Left lung (tissue), 14 donors: ENCODE measurements at places on chromosomes 3 and 15.

DNA sequence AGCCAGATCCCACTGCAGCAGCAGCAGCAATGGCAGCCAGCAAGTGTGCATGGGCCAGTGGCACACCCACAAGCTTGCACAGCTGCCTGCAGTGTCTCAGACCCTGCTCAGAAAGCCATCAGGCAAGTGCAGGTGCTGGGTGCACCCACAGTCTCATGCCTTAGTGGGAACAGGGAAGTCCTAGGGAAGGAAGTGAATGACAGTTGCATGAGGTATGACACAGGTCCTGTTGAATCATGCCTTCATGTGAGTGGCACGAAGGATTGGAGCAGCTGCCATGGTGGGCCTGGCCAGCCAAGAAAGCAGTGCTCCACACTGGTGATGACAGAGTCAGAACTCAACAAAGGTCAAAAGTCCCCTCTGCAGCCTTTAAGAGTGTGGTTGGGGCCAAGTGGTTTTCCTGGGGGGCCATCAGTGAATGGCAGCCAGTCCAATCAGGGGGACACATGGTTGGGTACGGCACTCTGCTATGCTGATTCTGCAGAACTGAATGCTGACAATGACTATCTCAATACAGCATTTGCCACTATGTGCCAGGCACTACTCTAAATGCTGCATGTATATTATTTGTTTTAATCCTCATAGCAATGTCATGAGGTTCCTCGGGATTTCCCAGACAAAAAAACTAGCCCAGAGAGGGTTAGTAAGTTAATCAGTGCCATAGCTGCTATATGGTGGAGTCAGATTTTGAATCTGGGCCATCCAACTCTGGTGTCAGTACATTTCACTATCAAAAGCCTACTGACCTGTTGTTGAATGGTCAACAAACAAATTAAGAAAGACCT lies 94.3 kb downstream of the AQP9 start:
- no peak for DNase-seq

- H3K36me3 ChIP-seq, result peaks cover 10% of the 10 kb centered on the region
- peaks cover 14% of the 10 kb centered on the region for H3K4me1 ChIP-seq
- no peak for DNase-seq
- no peaks in the 10 kb centered on the region for H3K27me3 ChIP-seq
These were observed 2.1 kb downstream of the PLA2G4F start for GRCh38 chr15:42154212-42154941.

DNA sequence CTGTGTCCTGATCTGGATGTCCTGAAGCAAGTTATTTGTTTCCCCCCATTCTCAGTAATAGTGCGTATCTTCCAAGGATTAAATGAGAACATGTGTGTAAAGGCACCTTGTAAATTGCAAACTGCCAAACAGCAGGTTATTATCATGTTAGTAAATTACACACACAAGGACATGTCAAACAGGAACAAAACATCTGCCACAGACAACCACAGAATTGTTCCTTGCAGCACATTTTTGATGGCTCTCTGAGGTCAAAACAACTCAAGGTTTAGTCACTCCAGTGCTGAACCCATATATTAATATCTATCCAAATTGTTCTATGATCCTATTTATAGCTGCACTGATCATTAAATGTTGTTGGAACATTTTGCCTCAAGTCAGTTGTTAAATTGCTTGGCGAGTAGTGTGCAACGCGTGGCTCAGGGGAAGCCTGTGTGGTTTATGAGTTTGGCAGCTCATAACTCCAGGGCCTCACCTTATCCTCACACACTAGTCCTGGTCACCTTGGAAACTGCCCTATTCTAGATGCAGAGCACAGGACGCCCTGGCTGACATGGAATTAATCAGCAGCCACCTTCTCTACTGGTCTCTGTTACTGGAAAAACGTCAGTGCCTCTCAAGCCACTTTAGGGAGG lies 46.3 kb upstream of the CDV3 start:
- H3K4me3 ChIP-seq, result no peak overlapping the region
- no peak for DNase-seq
- H3K27me3 ChIP-seq, result no peaks in the 10 kb centered on the region
- no peak overlapping the region for H3K27ac ChIP-seq
- H3K36me3 ChIP-seq, result no peaks in the 10 kb centered on the region

DNA sequence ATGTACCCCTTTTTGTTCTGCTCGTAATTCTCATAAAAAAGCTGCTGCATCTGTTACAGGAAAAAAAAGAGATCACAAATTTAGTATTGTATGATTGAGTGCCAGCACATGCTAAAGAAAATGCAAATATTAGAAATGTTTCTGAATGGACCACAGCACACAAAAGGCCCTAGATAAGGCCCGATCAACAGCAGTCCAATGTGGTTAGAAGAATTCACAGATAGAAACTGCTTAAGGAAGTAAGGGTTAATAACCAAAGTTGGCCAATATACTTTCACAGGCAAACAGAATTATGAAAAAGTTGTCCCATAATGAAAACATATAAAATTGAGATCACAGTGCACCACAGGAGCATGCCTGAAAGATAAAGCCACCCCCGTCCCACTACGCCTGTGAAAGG lies 72.9 kb downstream of the CHSY1 start:
- peaks cover 13% of the 10 kb centered on the region for H3K4me1 ChIP-seq
- no peaks in the 10 kb centered on the region for H3K27me3 ChIP-seq
- H3K36me3 ChIP-seq, result peaks cover 29% of the 10 kb centered on the region
- DNase-seq, result no peak
